ENCODE measurements at places on chromosomes 6 and 20.

- DNase-seq, result no peak
These were observed 4.9 kb downstream of the DDO start for GRCh38 chr6:110410511-110410910.

GRCh38 chr6:166739976-166740318 lies 112.9 kb upstream of the RPS6KA2 start:
- DNase-seq, result no peak

GRCh38 chr20:38649275-38649891 lies 47.8 kb downstream of the ARHGAP40 start:
- no peak for DNase-seq

- no peak for DNase-seq
These were observed 5.3 kb downstream of the OARD1 start for GRCh38 chr6:41066867-41067304.

GRCh38 chr6:2235777-2236495 lies 9.5 kb downstream of the GMDS start:
- DNase-seq, result no peak

GRCh38 chr6:604579-604978 lies 52.3 kb downstream of the HUS1B start:
- DNase-seq, result no peak

- no peak for DNase-seq
These were observed 24.2 kb upstream of the IRF4 start for GRCh38 chr6:367298-367794.

DNA sequence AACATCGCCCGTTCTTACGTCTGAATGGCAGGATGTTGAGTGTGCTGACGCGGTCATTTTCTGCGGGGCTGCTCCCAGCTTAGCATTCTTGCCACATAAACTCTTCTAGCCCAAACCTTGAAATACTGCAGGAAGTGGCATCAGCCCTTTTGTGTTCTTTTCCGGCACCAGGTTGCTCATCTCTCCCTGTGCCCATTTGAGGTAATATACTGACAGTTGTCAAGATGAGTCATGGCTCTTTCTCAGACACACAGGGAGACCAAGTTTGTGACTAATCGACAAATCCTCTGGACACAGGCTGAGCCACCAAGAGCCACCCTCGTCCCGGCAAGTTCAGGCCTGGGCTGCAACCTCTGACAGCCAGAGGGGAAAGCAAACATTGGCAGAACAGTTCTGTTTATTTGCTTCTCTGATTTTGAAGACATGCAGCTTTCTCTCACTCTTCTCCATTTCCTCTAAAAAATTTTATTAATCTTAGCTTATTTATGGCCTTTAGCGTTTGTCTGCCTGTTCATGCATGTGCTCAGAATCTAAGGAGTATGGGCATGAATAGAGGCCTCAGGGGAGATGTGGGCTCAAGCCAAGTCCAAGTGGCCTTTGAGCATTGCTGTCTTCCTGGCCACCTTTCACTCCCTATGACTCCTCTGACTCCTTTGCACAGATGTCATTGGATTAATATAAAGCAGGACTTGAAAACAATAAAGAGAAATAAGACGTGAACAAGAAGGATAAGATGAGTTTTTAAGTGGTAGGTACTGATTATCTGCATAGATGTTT lies 328.2 kb upstream of the JAG1 start:
- no peak for DNase-seq

- DNase-seq, result no peak
These were observed 62.7 kb upstream of the TRAF3IP2 start for GRCh38 chr6:111668410-111668809.

DNA sequence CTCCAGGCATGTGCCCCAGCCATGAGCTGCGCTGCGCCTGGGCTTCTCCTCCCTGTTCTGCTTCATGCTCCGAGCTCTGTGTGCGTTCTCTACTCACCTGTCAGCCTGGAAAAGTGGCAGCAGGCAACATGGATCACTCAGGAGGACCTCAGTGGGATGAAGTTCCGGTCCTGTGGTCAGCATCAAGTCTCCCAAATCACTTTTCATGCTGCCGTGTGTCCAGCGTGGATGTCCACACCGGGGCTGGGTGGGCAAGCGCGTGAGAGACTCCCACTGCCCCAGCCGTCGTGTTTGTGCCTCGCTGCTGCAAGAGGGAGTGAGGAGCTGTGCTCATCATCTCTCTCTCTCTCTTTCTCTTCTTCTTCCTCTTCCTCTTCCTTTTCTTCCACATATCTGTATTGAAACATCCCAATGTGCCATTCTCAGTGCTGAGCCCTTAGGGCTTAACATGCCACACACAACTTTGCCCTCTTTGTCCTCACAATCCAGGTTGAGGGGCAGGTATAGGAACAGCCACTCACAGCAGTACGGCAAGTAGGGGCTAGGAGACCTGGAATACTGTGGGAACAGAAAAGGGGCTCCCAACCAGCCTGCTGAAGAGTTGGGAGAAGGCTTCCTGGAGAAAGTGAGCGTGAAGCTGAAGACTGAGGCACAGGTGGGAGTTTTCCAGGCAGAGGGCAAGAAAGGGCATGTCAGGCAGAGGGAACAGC lies 3.8 kb upstream of the PDYN start:
- no peak for DNase-seq

GRCh38 chr6:63516186-63516944 lies 55.9 kb upstream of the LOC128125822 start:
- DNase-seq, result no peak

- no peak for DNase-seq
These were observed 517.9 kb upstream of the MARCKS start for GRCh38 chr6:113339209-113339608.

DNA sequence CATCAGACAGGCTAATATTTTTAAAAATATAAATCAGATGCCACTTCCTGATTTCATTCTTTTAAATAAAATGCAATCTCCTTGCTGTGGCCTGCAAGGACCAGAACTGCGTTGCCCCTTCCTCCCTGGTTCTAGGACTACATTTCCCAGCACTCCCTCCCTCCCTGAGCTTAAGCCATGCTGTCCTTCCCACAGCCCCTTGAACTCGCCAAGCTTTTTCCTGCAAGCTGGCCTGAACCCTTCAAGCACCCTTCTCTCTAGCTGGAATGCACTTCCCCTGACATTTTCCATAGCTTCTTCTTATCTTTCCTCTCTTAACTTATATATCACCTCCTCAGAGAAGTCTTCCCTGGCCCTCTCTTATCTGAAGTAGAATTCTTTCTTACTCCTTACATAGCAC lies 6.1 kb upstream of the DOK5 start:
- DNase-seq, result no peak

DNA sequence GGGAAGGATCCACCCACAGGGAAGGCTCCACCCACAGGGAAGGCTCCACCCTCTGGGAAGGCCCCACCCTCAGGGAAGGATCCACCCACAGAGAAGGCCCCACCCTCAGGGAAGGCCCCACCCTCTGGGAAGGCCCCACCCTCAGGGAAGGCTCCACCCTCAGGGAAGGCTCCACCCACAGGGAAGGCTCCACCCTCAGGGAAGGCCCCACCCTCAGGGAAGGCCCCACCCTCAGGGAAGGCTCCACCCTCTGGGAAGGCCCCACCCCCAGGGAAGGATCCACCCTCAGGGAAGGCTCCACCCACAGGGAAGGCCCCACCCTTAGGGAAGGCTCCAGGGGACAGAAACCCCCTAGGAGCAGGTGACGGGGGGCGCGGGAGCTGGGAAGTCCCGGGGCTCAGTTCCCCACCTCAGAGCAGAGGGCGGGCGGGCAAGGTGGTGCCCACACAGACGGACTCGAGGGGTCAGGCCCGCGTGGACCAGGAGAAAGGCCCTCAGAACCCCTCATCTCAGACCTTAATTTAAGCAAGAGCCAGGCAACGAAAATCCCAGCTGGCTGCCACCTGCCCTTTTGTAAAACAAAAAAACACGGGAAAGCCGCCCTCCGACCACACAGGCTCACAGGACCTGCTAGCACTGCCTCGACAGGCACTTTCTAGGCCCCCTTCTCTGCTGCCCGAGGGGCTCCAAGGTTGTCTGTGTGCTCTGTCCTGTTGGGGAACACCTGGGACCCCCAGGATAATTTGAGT lies 39.7 kb downstream of the KCNQ2 start:
- no peak for DNase-seq

DNA sequence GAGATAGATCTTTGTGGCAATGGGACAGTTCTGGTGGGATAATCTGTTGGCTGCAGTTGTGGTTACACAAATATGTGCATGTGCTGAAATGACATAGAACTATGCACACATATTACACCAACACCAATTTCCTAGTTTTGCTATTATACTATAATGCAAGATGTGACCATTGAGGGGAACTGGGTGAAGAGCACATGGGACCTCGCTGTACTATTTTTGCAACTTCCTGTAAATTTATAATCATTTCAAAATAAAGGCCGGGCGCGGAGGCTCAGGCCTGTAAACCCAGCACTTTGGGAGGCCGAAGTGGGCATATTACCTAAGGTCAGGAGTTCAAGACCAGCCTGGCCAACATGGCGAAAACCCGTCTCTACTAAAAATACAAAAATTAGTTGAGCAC lies 8.7 kb downstream of the ARMC12 start:
- DNase-seq, result no peak

DNA sequence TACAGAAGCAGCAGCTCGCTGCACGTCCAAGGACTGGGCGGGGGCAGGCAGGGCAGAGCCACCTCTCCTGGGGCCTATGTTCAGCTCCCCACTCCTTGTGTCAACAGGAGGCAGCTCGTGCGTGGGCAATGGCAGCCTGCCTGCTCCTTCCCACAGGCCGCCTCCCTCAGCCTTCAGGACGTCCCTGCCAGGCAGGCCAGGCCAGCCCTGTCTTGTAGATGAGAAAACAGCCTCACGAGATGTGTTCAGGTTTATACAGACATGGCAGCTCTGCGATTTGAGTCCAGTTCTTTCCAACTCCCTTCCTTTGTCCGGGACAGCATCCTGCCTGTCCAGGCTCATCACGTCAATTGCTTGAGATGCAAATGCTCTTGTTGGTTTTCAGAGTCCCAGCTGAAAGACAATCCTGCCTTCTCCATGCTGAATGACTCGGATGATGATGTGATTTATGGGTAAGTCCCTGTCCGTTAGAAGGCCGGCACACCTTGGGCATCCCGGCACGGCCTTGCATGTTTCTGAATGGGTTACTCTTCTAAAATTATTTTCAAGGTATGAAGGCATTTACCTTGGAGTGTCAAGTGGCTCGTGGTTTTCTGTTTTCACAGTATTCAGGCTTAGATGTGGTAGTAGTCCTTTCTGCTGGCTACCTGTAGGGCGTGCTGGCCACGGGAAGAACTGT lies 13.5 kb downstream of the DYNLT1 start:
- DNase-seq, result no peak

DNA sequence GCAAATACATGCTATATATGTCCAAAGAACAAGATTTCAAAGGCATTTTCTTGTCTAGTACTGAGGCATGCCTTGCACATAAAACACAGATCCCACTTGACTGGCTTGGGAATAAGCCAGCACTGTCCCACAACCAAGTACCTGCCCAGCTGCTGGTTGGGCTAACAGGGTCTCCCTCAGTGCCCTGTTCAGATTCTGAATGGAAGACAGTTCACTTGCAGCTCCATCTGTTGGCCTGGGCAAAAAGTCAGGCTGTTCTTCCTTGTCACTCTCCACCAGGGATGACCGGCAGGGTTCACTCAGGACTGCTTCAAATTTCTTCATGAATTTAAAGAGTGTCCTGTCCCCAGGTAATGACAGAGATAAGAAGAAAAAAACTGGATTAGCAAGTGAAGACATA lies 44.4 kb upstream of the LYRM2 start:
- DNase-seq, result no peak

GRCh38 chr6:56692523-56693245 lies 50.0 kb upstream of the DST start:
- DNase-seq, result no peak

DNA sequence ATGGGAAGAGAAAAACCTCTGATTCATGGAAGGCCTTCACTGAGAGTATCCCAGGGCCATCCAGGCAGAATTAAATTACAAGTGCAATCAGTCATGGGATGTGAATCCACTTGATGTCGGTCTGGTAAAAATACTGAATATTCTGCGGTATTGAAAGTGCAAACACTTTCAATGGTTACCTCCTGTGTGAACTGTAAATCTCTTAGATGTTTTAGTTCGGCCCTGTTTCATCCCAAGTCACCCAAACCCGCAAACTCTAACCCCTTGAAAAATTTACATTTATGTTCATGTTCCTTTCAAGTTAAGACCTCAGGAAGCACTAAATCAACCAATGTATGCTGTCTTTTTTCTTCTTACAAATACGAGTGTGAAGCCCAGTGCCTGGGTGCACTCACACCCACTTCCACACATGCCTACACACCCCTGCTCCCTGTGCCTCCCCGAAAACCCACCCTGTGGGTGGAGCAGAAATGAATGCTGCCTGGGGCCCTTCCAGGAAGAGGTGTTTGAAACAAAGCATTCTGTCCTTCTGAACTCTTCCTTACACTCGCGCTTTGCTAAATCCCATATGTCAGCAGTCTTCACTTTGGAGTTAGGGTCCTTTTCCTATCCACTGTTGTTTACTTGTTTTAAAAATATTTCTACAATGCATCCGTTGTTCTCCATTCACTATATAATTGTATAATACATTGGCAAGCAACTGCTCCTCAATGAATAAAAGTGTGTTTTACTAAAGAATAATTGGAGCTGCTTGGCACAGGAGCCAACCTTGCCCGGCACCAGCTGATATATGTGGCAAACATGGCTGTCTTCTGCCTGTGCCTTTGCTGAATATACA lies 62.7 kb downstream of the FYN start:
- DNase-seq, result no peak

DNA sequence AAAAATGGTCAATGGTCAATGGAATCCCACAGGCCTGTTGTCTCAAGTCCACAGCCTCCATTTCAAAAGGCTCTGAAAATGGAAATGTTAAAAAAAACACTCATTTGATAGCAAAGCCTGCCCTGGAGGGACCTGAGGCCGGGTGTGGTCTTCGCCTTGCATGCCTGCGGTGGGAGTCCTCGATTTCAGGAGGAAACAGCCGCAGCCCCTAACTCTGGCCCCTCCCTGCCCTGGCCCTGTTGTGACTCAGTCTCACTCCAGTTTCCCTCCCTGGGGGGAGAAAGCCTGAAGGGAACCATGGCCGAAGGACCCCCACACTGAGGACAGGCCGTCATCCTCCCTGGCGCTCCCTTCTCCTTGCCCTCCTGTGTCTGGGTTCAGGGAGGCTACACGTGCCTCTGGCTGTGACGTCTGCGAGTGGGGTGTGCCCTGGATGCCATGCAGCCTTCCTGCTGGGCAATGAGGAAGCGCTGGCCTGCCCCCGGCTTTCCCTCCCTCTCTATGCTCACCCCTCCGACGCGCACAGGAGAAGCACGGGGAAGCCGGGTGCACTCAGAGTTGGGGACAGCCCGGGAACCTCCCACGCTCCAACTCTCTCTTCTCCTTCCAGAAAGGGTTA lies 9.2 kb downstream of the BHLHE23 start:
- no peak for DNase-seq
